SW480 (cell line): ENCODE measurements at places on chromosomes 7 and 10.

DNA sequence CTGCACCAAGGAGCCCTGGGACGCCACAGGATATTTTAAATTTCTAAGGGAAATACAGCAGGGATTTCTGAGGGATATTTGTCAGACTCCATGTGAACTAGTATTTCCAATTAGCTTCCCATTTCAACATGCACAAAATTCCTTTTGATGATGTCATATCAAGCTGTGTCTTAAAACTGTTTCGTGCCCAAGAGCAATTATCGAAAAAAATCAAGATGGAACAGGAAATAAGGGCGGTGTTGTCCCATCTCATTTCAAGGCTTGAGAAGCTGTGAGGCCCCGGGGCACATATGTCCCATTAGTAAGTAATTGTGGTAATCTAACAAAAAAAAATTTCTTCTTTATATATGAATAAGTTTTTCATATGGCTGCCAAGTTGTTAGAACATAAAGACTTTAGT lies 47.4 kb downstream of the PPP1R17 start:
- DNase-seq, result no peak

- no peak for DNase-seq
Measured at GRCh38 chr7:34361663-34362250, 296.3 kb upstream of the NPSR1 start.

GRCh38 chr10:61397175-61397986 lies 55.8 kb downstream of the TMEM26 start:
- DNase-seq, result no peak

GRCh38 chr7:73723813-73724212 lies 4.3 kb upstream of the STX1A start:
- DNase-seq, result no peak

- no peak for DNase-seq
Measured at GRCh38 chr7:1708596-1709251, 38.6 kb downstream of the ELFN1 start.
